ENCODE measurements at places on chromosomes 5 and 9.

GRCh38 chr5:127053049-127053448 is 20.3 kb downstream of the C5orf63 start:
- no peak for DNase-seq

GRCh38 chr5:179886190-179886911 is 21.3 kb downstream of the TBC1D9B start:
- DNase-seq: no peak

DNA sequence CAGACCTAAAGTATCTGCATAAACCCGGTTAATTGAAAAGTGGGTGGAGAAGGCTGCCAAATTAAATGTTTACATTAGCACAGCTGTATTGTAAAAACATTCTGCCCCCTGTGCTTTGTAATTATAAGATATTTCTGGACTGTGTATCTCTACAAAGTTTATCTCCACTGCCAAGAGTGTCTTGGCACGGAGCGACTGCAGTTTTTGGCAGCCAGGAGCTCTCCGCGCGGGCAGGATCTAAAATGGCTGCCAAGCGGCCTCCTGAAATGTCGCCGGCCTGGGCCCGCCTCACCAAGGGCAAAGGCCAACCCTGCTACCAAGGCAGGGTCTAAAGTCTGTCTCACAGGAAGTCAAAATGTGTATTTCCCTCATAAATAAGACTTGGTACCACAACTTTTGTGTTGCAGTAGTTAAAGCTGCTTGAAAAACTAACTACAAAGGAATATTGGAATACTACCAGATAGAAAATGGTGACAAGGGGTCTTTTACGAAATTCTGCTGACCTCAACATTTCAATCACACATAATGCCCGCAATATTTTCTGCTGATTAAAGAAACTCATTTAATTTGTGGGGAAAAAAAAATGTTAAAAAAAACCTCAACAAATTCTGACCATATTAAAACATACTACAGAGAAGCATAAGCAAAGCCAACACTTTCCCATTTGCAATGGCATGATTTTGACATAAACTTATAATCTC is 110.4 kb downstream of the NFIB start:
- DNase-seq: peak; percentile 100

DNA sequence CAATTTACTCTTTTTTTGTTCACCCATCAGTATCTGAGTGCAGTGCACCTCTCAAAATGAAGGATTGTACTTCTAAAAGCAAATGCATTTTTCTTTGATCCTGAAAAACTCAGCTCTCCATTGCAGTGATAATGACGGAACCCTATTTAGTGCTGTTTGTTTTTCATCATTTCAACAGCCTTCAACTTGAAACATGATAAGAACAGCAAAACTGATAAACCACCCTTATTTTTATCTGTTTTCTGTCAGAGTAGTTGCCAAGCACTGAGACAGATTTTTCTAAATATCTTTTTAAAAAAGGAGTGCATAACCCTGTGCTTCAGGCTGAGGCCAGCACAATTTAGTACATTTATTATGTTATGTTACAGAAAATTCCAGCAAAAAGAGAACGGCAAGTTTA is 549.8 kb upstream of the DMAC1 start:
- no peak for DNase-seq

DNA sequence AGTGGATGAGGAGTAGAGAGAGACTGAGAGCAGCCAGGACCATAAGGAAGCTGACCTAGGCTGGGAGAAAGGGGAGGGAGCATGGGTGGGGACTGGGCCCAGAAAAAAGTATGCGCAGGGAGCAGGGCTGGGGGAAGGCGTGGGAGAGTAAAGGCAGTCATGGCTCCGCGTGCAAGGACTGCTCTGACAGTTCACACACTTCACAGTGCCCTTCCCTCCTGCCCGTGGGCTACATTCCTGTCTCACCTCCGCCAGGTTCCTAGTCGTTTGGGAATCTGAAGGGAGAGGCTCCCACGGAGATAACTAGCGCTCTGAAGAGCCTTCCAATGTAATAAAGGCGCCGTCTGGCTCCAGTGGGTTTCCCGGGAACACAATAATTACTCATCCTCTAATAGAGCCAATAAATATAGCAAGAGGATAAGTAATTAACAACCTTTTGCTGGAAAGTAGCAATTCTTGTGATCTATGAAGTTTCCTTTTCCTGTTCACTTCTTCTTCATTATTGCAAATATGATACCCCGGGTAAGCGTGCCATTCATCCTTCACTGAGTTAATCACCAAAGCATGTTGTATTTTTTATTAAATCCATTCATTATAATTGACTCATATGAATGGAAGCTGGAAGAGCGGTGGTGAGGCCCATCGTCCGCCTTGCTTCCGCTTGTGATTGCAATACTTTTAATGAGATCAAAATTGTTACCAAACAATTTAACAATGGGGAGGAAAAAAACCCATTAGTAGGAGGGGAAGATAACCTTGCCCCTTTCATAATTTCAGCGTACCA is 39.3 kb downstream of the TTLL11 start:
- no peak for DNase-seq

DNA sequence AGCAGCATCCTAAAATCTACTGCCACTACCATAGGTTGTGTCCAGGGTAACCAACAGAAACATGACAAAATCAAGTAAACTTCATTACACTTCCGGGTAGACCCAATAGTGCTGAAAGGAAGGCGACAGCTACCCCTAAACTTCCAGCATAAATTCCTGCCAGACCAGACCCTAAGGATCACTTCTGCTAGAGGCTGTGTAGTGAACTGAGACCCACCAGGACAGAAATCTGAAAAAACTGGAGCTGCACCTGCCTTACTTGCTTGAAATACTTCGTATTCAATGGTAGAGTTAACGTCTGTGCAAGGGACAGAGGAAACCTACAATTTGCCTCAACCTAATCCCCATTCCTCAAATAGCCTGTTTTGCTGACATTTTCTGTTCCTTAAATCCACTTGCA is 1.0 kb upstream of the SECISBP2 start:
- no peak for DNase-seq

DNA sequence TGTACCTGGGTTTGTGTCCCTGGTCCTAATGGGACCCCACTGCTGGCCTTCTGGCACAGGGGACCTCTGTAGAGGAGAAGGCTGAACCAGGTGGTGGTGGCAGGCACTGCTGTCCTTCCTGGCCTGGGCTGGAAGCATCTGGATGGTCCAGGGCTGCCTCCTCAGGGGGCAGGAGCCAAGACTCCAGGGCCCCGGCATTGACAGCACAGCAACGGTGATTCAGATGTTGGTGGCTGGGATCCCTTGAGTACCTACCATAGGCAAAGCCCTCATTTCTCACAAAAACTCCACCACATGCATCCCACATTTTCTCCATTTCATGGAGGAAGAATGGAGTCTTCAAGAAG is 15.0 kb downstream of the FGD3 start:
- DNase-seq: no peak

DNA sequence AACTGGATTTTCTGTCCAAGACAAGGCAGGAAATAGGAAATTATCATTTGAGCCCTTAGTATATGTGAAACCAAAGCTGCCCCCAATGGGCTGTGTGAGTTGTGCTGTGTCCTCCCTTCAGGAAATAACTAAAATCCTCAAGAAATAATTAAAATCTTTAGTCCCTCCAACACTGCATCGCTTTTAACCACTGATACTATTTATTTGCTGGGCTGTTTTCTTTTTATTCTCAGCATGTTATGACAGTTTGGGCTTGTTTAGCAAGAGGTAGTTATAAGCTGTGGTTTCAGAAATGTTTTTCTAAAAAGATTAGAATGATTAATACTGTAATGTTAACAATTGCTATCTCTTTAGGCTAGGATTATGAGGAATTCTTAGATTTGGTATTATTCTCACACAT is 187.0 kb upstream of the KCNN2 start:
- DNase-seq: no peak

- no peak for DNase-seq
Measured at GRCh38 chr5:72005671-72006070, 101.6 kb upstream of the MAP1B start.

DNA sequence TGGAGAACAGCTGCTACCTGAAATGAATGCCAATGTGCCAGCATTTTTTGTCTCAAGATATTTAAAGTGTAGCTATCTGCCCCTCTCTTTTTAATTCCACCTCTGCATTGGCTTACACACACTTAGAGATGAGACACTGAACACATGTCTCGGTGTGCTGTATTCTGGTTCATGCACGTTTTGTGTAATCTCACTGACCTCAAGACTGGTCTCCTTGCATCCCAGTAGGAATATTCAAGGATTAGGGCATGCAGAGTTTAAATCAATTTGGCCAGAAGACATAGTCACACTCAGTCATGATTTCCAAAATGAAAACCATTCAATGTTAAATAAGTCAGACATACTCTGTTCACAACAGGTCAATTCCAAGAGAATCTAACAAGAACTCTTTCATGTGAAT is 561.8 kb upstream of the TUSC1 start:
- DNase-seq: no peak

DNA sequence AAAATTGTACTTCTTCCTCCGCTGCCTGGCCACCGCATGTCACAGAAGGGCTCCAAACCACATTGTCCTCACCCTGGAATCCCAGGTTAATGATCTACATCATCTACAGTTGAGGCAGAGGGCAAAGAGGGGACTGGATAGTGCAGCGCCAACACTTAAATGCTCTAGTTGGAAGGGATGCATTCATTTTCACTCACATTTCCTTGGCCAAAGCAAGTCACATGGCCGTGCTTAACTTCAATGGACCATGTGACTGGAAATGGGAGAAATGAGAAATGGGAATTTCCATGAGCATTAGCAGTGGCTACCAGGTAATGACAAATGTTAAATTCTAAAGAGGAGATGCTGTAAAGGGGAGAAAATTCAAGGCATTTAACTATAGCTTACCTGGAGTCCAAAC is 13.3 kb upstream of the GNAQ start:
- no peak for DNase-seq

GRCh38 chr9:27282269-27282668 is 14.7 kb downstream of the EQTN start:
- no peak for DNase-seq

- no peak for DNase-seq
Measured at GRCh38 chr5:127358740-127359139, 68.1 kb downstream of the MEGF10 start.

- no peak for DNase-seq
Measured at GRCh38 chr9:35172878-35173277, 11.1 kb downstream of the UNC13B start.

DNA sequence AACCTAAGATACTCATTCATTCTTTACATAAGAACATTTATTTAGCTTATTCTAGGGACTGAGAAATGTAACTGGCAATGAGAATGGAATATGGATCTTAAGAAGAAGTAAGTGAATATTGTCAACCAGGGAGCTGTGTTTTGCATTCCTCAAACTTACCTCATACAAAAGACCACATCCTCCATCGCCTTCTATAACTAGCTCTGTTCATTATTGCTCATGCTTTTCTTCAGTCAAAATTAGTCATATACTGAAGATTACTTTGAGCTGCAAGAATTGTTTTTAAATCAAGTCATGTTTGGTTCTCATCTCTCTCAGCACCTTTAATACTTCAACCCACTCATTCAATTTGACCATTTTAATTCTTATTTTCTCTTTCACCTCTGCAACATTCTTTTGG is 140.3 kb upstream of the RASA1 start:
- no peak for DNase-seq

DNA sequence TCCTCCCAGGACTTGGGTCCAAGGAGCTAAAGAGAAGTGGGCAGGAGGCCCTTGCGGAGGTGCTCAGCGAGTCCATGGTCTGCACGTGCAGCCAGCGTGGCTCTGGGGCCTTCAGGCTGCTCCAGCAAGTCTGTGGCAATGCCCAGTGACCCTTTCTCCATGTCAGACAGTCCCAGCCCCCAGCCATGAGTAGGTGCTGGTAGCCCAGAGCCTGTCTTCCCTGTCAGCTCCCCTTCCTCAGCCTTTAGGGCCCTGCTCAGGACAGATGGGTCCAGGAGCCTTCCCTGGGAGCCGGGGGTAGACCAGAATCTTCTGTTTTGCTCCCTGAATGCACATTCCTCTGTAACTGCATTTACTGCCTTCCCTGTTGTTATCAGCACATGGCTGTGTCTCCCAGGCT is 147.2 kb upstream of the IRX2 start:
- DNase-seq: no peak

GRCh38 chr9:129405089-129405826 is 215.6 kb downstream of the C9orf50 start:
- no peak for DNase-seq

DNA sequence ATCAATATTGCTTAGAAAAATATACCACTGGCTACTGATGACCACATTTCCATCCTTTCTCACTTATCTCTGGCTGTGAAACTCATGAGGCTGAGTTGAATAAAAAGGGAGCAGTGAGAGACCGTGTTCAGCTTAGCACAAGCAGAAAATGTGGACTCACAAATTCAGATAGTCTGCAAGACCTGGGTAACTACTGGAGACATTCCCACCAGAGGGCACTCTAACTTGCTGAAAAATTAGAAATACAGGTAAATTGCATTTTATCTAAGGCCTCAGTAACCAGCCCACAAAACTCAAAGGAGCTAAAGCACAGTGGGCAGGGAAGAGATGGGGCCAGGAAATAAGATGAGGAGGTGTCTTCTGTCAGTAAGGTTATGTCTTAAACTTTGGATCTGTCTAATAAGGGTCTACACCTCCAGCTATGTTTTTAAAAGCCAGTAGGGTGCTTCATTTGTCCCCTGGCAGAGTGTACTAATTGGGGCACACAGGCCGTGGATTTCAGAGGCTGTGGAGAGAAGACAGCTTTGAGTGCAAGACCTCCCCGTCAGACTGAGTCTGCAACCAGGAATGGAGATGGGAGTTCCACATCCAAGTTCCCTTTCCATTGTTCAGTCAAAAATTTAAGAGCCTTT is 8.7 kb upstream of the NDUFB6 start:
- no peak for DNase-seq

GRCh38 chr5:8907168-8907868 is 638.6 kb downstream of the SEMA5A start:
- no peak for DNase-seq

GRCh38 chr9:135914921-135915320 is 7.6 kb upstream of the CAMSAP1 start:
- DNase-seq: no peak

DNA sequence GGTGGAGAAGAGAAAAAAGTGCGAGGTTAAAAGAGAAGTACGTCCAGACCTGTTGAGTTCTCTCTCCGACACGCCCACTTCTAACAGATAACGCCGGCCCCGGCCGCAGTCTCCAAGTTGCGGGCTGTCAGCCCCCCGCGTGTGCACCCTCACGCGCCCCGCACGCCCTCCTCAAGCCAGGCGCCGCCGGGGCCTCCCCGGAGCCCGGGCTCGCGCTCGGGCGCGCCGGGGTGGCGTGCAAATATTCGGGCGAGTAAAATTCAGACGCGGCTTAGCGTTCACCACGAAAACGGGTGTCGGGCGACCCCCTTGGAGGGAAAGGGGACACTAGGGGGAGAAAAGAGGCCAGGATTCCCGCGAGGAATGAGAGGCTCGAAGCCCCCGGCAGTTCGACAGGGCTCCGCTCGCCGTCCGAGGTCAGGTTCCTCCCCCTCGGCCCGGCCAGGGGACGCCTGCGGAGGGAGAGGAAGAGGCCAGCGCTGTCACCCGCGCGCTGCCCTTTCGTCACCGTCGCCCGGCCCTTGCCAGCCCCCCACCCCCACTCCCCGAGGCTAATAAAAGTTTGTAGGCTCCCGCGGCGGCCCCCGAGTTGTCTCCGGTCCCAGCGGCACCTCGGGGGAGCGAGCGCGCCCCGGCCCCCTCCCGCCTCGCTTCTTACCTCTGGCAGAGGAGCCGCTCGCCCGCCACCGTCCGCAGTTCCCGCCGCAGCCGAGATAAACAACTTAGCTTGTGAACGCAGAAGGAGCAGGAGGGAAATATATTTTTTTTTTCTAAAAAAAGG is 743 bp downstream of the NR3C1 start:
- DNase-seq: peak; percentile 75
